Lung (tissue), 17 donors: ENCODE measurements at places on chromosomes 7 and 10. TPM values are rescaled to one million over a fixed set of nuclear protein-coding genes. Genes with fewer than 3 reads are reported as not detected.
A peak's percentile ranks its signal among the peaks of the same experiment; 100 is the strongest.

GRCh38 chr10:71799112-71799511, 25.8 kb upstream of the VSIR start:
- DNase-seq: no peak
- no peak overlapping the region for H3K4me3 ChIP-seq
- no peaks in the 10 kb centered on the region for H3K4me1 ChIP-seq

- H3K27ac ChIP-seq: no peak overlapping the region
- H3K36me3 ChIP-seq: no peaks in the 10 kb centered on the region
- no peaks in the 10 kb centered on the region for H3K27me3 ChIP-seq
Measured at GRCh38 chr10:43739161-43739560, 90.5 kb upstream of the ZNF32 start.

Gene RELN
- 7.7 TPM for total RNA-seq

GRCh38 chr10:35552650-35553342, 52.3 kb upstream of the GJD4 start:
- H3K27me3 ChIP-seq: no peaks in the 10 kb centered on the region
- H3K36me3 ChIP-seq: peaks cover 17% of the 10 kb centered on the region
- no peak overlapping the region for H3K4me3 ChIP-seq
- H3K27ac ChIP-seq: no peak overlapping the region
- no peaks in the 10 kb centered on the region for H3K4me1 ChIP-seq

GRCh38 chr10:118595598-118596425, at the start of gene PRLHR:
TSS of gene PRLHR (minus strand) at chr10:118595648. CDS start at chr10:118595244, 404 bp downstream.
- H3K27me3 ChIP-seq: peaks cover 50% of the 10 kb centered on the region
- H3K36me3 ChIP-seq: no peaks in the 10 kb centered on the region
- no peaks in the 10 kb centered on the region for H3K4me1 ChIP-seq
- peak; percentile 56 for DNase-seq
- no peak within 1 kb of the TSS for H3K4me3 ChIP-seq
- no peak within 1 kb of the TSS for H3K27ac ChIP-seq
